CD4-positive, alpha-beta T cell (primary cell): ENCODE measurements at places on chromosomes 7 and 10. TPM values are rescaled to one million over a fixed set of nuclear protein-coding genes. Genes with fewer than 3 reads are reported as not detected.

C10orf62 gene
- total RNA-seq, result not detected

ADAP1 gene
- 7.2 TPM for total RNA-seq

- no peak for DNase-seq
- no peaks in the 10 kb centered on the region for H3K4me1 ChIP-seq
- H3K36me3 ChIP-seq, result no peaks in the 10 kb centered on the region
- no peak overlapping the region for H3K4me3 ChIP-seq
- no peaks in the 10 kb centered on the region for H3K27me3 ChIP-seq
- H3K27ac ChIP-seq, result no peak overlapping the region
These were observed 99.6 kb downstream of the NRP1 start for GRCh38 chr10:33234831-33235237.

DNA sequence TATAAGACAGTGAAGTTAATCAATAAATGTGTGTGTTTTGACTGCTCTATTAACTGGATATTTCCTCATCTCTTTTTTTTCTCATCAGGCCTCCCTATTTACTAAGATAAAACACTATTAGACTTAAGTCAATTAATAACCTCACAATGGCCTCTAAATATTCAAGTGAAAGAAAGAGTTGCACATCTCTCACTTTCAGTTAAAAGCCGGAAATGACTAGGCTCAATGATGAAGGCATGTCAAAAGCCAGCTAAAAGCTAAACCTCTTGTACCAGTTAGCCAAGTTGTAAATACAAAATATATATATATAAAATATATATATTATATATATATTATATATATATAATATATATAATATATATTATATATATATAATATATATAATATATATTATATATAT lies 127.0 kb upstream of the MEOX2 start:
- H3K4me1 ChIP-seq, result no peaks in the 10 kb centered on the region
- no peak for DNase-seq
- H3K36me3 ChIP-seq, result no peaks in the 10 kb centered on the region

GRCh38 chr10:7168414-7168813 lies 242.4 kb downstream of the SFMBT2 start:
- H3K4me1 ChIP-seq, result no peaks in the 10 kb centered on the region
- H3K4me3 ChIP-seq, result no peak overlapping the region
- no peak overlapping the region for H3K27ac ChIP-seq
- H3K36me3 ChIP-seq, result peaks cover 49% of the 10 kb centered on the region
- no peaks in the 10 kb centered on the region for H3K27me3 ChIP-seq

GRCh38 chr10:64546073-64546472 lies 1024.9 kb downstream of the REEP3 start:
- H3K4me1 ChIP-seq, result no peaks in the 10 kb centered on the region
- H3K27ac ChIP-seq, result no peak overlapping the region
- no peak for DNase-seq
- no peak overlapping the region for H3K4me3 ChIP-seq
- no peaks in the 10 kb centered on the region for H3K36me3 ChIP-seq
